ENCODE measurements at places on chromosomes 3 and 15.
A peak's percentile ranks its signal among the peaks of the same experiment; 100 is the strongest.

DNA sequence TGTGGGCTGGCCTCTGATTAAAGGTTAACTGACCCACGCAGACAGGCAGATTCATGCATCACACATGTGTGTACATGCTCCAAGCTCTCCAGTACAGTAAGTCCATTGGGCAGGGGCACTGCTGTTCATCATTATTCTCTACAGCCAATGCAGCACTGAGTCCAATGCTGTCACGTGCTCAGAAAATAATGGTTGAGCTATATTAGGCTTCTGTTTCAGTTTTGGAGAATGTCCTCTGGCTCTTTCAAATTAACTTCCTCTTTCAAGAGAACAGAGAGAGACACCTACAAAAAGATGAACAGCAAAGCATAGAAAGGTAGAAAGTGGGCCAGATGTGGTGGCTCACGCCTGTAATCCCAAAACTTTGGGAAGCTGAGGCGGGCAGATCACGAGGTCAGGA lies 202.6 kb downstream of the MEX3B start:
- no peak for DNase-seq

- DNase-seq: no peak
Measured at GRCh38 chr15:29687204-29687815, 135.0 kb downstream of the TJP1 start.

DNA sequence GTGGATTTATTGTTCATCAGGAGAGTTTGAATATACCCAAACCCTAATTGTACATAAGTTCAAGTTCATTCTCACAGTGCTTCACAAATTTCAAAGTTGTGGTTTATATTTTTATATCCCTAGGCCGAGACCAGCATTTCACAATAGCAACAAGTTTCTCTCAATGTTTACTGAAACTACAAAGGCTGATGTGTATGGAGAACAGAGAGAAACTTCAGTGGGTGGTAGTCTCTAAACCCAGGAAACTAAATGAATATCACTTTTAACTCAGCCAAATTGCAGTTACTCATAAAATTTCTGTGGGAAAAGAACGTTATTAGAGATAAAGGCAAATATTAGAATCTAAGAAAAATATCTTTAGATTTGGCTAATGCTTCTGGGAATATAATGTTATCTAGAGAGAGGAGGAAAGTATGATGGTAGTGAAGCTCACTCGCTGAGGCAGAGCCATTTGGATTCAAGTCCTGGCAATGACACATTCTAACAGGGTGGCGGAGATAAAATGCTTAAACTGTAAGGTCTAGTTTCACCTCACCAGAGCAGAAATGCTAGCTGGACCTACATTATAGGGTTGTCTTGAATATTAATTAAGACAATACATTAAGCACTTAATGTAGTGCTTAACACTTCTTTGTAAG lies 514.8 kb downstream of the EPHA3 start:
- DNase-seq: no peak

- no peak for DNase-seq
Measured at GRCh38 chr3:195057716-195058115, 213.2 kb downstream of the XXYLT1 start.

GRCh38 chr3:188925376-188925775 lies 246.4 kb upstream of the TPRG1 start:
- no peak for DNase-seq

DNA sequence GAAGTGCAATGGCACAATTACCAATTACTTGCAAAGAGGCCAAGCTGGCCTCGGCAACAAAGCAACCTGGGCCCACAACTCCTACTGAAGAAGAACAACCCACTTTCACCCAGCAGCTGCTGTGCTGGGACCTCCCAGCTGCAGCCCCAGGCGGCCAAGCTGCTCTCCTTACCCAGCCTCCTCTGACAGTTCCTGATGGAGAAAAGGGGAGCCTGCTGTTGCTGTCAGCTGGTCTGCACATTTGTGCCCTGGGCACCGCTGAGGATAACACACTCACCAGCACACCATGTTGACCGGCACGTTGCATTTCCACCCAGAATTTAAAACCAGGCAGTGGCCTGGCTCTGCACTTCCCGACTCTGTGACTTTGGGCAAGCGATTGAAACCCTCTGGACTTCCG lies 33.6 kb downstream of the SSUH2 start:
- DNase-seq: no peak

GRCh38 chr3:39130026-39130425 lies 22.5 kb downstream of the TTC21A start:
- no peak for DNase-seq

DNA sequence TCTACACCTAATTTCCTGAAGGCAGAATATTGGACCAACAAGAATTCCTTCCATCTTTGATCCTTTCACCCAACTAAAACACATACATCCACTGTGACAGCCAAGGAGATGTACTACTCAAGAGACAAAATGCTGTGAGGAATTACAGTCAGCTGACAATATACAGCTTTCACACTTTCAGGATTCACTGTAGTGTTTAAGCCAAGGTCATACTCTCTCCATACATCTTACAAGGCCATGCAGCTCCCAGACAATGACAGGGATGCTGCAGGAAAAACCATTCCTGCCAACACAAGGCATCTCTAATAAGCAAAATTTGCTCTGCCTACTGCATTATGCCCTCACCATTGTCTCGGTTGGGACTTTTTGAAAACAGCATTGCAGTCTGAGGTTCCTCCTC lies 170.7 kb downstream of the TBC1D5 start:
- no peak for DNase-seq

DNA sequence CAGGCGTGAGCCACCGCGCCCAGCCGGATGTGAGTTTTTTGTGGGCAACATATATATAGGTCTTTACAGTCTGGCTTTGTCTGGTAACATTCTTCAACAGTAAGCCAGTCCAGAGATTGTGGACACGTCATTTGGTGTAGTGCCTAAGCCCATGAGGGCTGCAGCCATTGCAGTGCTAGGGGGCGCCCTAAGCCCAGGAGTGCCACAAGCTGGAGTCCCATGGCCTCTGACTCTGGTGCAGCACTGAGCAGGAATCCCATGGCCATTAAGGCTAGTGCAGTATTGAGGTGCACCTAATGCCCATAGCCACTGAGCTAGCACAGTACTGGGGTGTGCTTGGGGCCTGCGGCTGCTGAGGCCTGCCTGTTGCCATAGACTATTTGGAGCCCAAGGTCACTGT lies 136.4 kb upstream of the NDN start:
- DNase-seq: no peak

- DNase-seq: no peak
Measured at GRCh38 chr3:57164217-57164656, 916 bp downstream of the IL17RD start.

GRCh38 chr15:74845208-74845568 lies 2.2 kb upstream of the ULK3 start:
- DNase-seq: no peak

DNA sequence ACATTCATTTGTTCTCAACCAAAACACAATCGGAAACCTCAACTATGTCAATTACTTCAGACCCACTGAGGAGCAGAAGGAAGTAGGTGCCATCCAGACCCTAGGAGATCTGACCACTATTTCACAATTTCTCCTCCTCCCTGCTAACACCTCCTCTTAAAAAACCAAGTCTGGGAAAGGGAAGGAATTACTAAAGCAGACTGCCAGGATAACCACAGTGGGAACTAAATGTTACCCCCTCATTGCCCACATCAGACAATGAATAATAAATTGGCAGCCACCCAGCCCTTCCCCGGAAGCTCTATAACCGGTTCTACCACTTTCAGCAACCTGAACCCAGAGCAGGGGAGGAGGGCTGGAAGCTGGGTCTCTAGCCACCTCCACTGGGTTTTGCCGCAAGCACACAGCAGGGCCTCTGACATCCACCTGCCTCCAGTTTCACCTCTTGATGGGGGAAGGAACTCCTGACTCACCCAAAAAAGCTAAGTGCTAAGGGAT lies 17.6 kb downstream of the C15orf62 start:
- peak; percentile 65 for DNase-seq

GRCh38 chr3:71942432-71943187 lies 157.7 kb upstream of the PROK2 start:
- DNase-seq: no peak

- no peak for DNase-seq
Measured at GRCh38 chr15:77032052-77032646, 37.2 kb downstream of the PSTPIP1 start.

DNA sequence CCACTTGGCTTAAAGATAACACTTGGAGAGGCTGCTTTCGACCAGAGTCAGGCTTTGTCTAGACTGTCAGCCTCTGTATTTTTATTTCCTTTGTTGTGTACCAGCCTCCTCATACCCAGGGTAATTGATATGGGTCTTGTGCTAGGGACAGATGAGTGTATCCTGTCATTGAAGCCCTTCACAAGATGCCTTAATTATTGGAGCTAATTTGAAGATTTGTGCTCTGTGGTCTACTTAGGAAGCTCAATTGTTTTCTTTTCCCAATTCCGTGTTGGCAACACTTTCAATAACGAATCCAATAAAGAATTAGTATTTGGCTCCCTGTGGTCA lies 60.5 kb upstream of the DPH6 start:
- DNase-seq: no peak

- no peak for DNase-seq
Measured at GRCh38 chr3:76570436-76571057, 469.4 kb upstream of the ROBO2 start.

GRCh38 chr3:37694284-37694675 lies 167.4 kb upstream of the CTDSPL start:
- no peak for DNase-seq

DNA sequence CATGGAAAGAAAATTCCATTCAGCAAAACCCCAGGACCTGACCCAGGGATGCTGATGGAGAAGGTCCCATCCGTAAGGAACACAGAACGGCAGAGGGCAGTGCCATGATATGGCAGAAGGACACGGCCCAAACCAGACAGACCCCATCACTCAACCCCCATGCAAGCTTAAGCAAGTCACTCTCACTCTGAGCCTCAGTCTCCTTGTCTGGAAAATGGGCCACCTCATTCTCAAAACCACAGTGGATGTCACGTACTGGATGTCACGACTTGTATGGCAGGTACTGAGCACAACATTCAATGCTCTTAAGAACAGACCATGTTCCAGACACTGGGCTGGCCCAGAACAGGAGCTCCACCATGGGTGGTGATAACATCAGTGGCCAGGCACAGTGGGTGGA lies 90.4 kb downstream of the NUP210 start:
- DNase-seq: no peak

DNA sequence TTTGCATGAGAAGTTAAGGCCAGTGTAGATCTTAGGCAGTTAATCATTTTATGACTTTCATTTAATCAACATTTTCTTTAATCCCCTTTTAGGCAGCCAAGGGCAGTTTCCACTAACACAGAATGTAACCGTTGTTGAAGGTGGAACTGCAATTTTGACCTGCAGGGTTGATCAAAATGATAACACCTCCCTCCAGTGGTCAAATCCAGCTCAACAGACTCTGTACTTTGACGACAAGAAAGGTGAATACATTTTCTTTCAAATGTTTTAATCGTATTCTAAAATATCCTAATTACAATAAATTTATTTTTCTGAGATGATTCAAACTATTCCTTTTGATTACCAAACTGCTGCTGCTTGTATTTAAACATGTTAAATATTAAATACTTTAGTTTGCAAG lies 843.2 kb downstream of the CADM2 start:
- DNase-seq: no peak

GRCh38 chr15:76196269-76197231 lies 114.7 kb downstream of the ETFA start:
- no peak for DNase-seq

- no peak for DNase-seq
Measured at GRCh38 chr3:38641461-38642110, 7.9 kb downstream of the SCN5A start.

DNA sequence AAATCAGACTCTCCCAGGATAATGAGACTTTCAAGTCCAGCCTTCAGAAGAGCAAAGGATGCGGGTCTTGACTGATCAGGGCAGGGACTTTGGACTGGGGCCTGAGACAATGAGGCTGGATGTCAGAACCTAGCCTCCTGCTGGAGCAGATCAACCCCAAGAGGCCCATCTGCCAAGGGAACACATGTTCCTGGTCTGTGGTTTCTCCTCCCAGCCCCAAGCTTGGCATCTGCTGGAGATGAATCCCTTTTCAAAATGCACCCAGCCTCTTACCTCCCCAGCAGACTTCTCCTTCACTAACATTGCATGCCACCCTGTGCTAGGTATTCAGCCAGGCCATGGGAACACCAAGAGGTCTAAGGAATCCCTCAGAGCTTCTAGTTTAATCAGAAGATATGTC lies 43.7 kb upstream of the MFGE8 start:
- no peak for DNase-seq

DNA sequence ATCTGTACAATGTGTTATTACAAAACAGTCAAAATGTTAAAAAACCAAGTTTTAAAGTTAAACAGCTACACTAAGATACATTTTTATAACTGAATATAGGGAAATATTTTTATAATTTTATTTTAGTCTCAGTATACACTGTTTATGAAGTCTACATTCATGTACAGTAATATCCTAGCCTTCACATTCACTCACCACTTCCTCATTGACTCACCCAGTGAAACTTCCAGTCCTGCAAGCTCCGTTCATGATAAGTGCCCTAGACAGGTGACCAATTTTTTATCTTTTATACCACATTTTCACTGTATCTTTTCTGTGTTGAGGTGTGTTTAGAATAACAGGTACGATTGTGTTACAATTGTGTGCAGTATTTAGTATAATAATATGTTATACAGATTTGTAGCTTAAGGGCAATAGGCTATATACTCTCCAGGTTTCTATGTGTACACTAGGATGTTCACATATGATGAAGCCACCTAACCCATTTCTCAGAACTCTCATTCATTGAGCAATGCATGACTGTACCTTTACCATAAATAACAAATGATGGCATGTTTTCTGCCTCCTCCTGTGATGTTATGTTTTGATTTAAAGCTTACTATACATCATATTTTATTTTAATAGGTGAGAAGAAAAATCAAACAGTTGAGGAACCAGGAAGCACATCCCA lies 388.4 kb upstream of the NDN start:
- no peak for DNase-seq

DNA sequence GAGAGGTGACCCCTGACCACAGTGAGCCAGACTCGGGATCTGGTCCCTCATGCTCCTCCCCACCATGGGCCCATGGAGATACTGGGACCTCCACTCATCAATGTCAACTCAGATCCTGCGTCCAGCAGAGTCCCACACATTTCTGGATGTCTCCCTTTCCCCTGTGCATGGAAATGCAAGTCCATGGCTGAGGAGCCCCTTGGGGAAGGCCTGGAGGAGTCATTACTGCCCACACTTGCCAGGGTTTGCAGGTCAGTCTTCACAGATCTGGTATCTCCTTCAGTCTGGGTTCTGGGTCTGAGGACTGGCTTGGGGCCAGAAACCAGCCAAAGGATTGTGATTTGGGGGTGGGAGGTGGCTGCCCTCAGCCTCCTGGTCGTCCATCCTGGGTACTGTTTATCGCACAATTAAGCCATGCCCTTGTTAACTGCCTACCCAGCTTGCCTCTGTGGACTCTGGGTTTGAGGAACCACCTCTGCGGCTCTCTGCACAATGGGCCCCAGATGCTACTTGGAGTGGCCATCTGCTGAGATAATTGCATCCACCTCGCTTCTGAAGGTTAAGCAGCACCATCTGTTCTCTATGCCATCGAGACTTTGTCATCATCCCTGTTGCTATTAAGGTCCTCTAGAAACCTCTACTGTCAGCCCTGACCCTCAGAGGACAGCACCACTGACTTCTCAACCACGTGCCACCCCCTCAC lies 49.9 kb upstream of the KLF13 start:
- DNase-seq: no peak

Measured in stimulated activated CD8-positive, alpha-beta memory T cell treated with anti-CD3 and anti-CD28 coated beads, Interleukin-4, amount 100 ng/mL, for 4 hours (primary cell).